ENCODE measurements at places on chromosomes 13 and 19.

- no peaks in the 10 kb centered on the region for H3K4me1 ChIP-seq
- no peak overlapping the region for H3K27ac ChIP-seq
- H3K36me3 ChIP-seq, result no peaks in the 10 kb centered on the region
- H3K27me3 ChIP-seq, result no peaks in the 10 kb centered on the region
- no peak overlapping the region for H3K4me3 ChIP-seq
These were observed 26.7 kb downstream of the CAB39L start for GRCh38 chr13:49417161-49417560.

DNA sequence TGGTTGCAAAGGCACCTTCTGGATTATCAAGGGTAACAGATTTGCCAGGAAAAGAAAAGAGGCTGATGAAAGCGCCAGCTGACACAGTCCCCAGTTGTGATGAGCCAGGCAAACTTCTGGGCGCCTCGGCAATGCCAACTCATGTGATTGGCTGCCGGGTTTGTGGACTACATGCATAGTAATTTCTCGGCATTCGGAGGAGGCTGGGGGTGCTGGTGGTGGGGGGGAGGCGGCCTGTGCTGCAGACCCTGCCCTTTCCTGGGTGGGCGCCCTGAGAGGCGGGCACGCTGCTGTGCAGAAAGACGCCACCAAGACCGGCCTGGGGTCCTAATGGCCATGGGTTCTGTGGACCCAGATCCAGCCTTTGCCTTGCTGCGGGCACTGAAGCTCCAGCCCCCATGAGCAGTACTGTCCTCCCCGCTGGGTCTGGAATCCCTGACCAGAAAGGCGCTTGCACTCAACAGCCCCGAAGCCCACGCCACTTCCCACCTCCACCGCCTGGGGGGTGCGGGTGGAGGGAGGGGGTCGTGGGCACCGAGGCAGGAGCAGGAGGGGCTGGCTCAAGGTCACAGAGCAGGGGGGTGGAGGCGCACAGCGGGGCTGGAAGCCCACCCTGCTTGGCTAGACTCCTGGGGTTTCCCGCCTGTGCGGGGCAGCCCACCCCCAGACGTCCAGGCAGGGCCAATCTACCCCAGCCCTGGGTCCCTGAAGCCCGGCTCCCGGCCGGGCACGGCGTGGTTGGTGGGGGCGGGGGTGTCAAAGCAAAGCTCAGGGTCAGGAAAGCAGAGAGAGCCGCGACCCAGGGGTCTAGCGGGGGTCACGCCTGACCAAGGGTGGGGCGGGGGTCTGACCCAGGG, 1.0 kb downstream of the DIRAS1 start:
- DNase-seq, result no peak
- peaks cover 41% of the 10 kb centered on the region for H3K4me1 ChIP-seq
- H3K27ac ChIP-seq, result peak overlapping the region; percentile 45
- H3K36me3 ChIP-seq, result no peaks in the 10 kb centered on the region
- H3K4me3 ChIP-seq, result peak overlapping the region; percentile 73
- no peaks in the 10 kb centered on the region for H3K27me3 ChIP-seq

DNA sequence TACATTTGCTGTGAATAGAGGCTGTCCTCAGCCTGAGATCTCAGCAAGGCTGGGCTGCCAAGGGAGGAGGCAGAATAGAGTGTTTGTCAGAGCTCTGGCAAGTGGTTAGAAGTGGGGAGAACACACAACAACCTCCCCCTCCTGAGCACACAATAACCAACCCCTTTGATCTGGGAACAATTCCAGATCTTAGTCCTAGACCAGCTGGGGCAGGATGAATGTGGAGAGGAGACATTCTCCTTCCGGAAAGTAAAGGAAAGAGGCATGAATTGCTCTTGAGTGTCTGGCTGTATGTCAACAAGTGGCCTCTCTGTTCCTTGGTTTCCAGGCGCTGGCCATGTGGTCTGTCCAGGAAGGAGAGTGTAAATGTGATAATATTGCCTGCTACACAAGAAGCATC, 114.9 kb upstream of the TMTC4 start:
- H3K4me3 ChIP-seq, result no peak overlapping the region
- DNase-seq, result no peak
- peaks cover 33% of the 10 kb centered on the region for H3K27me3 ChIP-seq
- no peaks in the 10 kb centered on the region for H3K36me3 ChIP-seq

DNA sequence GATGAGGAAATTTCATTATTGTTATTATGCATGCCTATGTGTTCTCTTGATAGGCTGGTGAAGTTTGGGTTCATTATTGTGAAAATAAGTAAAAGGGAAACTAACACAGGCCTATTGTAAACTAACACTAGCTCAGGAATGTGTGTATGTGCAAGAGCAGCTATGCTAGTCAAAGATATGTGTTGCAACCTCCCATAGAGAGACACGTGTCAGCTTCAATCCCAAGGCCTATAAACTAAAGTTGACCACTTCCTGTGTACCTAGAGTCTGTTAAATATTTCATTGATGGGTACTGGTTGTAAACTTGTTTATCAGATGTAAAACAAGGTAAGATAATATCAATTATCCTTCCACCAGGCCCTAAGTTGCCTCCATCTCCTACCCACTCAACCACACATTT, 44.7 kb upstream of the ZNF30 start:
- H3K27ac ChIP-seq, result no peak overlapping the region
- DNase-seq, result no peak
- no peaks in the 10 kb centered on the region for H3K4me1 ChIP-seq
- H3K36me3 ChIP-seq, result no peaks in the 10 kb centered on the region
- no peak overlapping the region for H3K4me3 ChIP-seq

DNA sequence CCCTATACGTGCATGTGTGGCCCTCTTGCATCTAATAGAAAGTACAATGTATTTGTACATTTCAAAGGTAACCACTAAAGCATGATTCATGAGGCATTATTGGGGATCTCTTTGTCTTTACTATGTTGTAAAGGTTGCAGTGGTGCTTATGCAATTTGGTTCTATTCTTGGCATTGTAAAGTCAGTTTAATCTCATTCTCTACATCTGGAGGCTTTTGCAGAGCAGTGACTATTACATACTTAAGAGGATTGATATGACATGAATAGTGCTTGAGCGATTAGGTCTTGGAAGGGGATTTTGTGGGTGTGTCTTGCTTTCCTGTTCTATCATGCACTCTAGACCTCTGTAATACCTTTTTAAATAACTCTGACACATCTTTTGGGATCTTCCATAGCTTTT, 610.0 kb downstream of the EFNB2 start:
- H3K4me3 ChIP-seq, result no peak overlapping the region
- no peaks in the 10 kb centered on the region for H3K36me3 ChIP-seq
- no peak for DNase-seq
- H3K4me1 ChIP-seq, result peaks cover 4% of the 10 kb centered on the region
